ENCODE measurements at places on chromosomes 5 and 9.

DNA sequence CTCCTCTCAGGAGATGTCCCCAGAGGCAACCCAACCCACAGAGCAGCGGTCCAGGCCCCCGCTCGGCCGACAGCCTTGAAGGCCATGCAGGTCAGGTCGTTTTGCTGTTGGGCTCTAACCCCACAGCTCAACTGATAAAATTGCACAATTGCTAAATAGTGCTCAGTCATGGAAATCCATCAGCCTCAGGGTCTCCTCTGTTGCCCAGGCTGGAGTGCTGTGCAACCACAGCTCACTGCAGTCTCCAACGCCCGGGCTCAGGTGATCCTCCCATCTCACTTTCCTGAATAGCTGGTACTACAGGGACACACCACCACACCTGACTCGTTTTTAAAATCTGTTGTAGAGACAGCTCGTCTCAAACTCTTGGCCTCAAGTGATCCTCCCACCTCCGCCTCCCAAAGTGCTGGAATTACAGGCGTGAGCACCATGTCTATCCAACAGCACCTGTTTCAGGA is 18.3 kb downstream of the BRD3OS start:
- H3K4me1 ChIP-seq: peaks cover 8% of the 10 kb centered on the region
- no peak for DNase-seq
- H3K36me3 ChIP-seq: peaks cover 94% of the 10 kb centered on the region
- no peaks in the 10 kb centered on the region for H3K27me3 ChIP-seq
- H3K4me3 ChIP-seq: no peak overlapping the region

DNA sequence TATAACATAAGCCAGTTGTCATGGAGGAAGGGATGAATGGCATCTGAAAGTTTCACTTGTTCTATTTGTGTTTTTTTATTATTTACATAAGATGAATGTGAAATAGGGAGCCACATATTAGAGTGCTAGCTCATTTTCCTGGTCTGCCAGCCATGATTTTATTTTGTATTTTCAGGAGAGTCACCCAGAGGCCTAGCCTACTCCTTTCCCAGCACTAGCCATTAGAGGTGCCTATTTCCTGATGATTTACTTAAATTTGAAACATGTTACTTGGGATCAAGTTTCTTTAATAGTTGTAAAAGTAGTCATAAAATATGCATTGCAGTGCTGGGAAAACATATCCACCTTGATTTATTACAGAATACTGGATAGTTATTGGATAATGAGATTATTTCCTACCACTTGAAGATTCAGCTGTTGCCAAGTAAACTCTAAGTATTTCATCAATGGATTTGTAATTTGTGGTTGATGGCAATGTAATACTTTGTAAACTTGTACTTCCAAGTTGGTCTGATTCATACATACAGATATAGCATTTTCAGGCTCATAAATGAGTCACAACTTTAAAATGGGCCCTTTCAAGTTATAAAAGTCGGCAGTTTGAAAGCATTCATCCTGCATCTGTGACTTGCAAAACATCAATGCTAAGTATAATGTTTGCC is 50.8 kb downstream of the KCNN2 start:
- no peaks in the 10 kb centered on the region for H3K4me1 ChIP-seq
- H3K27ac ChIP-seq: no peak overlapping the region
- H3K27me3 ChIP-seq: no peaks in the 10 kb centered on the region
- DNase-seq: no peak

GRCh38 chr5:66151030-66151429 is 6.9 kb downstream of the SREK1 start:
- no peak overlapping the region for H3K4me3 ChIP-seq
- peaks cover 6% of the 10 kb centered on the region for H3K36me3 ChIP-seq
- H3K27ac ChIP-seq: no peak overlapping the region
- no peak for DNase-seq
- no peaks in the 10 kb centered on the region for H3K27me3 ChIP-seq
- H3K4me1 ChIP-seq: peaks cover 37% of the 10 kb centered on the region

- peaks cover 16% of the 10 kb centered on the region for H3K4me1 ChIP-seq
- no peaks in the 10 kb centered on the region for H3K36me3 ChIP-seq
- H3K4me3 ChIP-seq: no peak overlapping the region
- H3K27me3 ChIP-seq: no peaks in the 10 kb centered on the region
- H3K27ac ChIP-seq: no peak overlapping the region
- no peak for DNase-seq
Measured at GRCh38 chr5:160262151-160263074, 33.1 kb downstream of the FABP6 start.
